Stimulated activated CD4-positive, alpha-beta T cell treated with anti-CD3 and anti-CD28 coated beads, TNF-alpha, amount 100 ng/mL, for 24 hours (primary cell): ENCODE measurements at places on chromosomes 16 and 17.

GRCh38 chr16:48499923-48500381, 110.0 kb downstream of the N4BP1 start:
- DNase-seq = no peak

DNA sequence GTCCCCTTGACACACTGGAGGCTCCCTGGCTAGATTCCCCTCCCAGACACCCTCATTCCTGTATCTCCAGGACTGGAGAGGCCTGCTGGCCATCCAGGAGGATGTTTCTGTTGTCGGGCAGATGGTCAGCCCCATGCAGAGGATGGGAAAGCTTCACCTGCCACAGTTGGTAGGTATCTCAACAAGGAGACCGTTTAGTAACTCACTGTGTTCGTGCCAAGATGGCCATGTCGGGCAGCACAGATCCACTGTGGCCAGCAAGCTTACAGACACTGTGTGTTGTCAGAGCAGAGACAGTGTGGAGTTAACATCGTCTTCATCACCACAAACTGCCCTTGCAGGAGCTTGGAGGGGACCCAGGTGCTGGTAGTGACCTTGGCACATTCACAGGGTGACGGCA, 390.9 kb downstream of the SEC14L1 start:
- DNase-seq = no peak

GRCh38 chr17:45110676-45111611, 21.4 kb downstream of the PLCD3 start:
- DNase-seq = no peak

GRCh38 chr17:15503731-15504130, 36.3 kb upstream of the CDRT4 start:
- no peak for DNase-seq

DNA sequence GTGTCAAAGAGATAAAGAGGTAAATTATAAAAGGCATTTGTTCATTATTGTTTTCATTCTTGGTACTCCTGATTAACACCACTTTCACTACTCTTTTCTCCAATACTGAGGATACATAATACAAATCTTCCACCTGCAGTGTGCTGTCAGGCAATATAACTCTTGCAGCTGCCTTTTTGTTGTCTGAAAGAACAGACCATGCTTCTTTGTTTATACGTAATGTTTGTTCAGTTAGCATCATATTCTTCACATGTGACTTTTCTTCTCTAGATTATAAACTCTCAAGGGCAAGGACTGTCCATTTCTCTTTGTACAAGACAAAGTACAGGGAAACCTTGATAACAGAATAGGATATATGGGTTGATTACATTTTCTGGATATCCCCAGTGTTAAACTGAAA, 14.2 kb upstream of the ABCC11 start:
- DNase-seq = no peak

GRCh38 chr17:43810226-43810715, 22.7 kb downstream of the MPP3 start:
- no peak for DNase-seq

GRCh38 chr17:32349503-32349853, 479 bp upstream of the ZNF207 start:
- DNase-seq = no peak

- no peak for DNase-seq
Observed at GRCh38 chr17:36510636-36511035, 24.0 kb downstream of the MYO19 start.

- DNase-seq = no peak
Observed at GRCh38 chr17:75513641-75514000, 1.7 kb downstream of the CASKIN2 start.

- no peak for DNase-seq
Observed at GRCh38 chr17:55845385-55845784, 94.5 kb downstream of the PCTP start.

- no peak for DNase-seq
Observed at GRCh38 chr16:57133031-57133430, 40.6 kb downstream of the CPNE2 start.

DNA sequence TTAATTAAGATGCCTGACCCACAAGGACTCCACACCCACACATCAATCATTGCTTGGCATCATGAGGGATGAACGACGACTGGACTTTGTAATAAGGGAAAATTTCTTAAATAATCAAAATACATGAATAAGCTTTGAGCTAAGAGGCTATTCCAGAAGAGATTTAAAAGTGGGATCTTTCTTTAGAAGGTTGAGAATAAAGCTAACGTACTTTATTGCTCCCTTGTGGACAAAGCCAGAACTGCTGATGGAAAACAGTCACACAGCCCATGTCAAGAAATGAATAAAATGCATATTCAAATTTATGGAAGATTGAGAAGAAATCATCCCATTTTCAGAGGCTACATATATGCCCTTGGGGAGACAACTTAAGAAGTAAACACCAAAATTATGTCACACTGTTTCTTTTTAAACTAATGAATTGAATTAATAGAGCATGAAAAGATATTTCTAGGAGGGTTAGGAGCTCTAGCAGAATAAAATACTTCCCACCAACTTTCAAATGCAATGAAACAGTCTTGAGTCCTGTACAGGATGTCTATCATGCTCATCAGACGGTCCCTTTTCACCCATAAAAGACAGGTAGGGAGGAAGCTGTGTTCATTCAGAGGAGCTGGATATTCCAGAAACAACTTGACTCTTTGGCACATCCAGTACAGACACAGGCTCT, 60.2 kb upstream of the PHOSPHO1 start:
- no peak for DNase-seq

GRCh38 chr17:12940699-12941098, 77.1 kb downstream of the ELAC2 start:
- DNase-seq = no peak

DNA sequence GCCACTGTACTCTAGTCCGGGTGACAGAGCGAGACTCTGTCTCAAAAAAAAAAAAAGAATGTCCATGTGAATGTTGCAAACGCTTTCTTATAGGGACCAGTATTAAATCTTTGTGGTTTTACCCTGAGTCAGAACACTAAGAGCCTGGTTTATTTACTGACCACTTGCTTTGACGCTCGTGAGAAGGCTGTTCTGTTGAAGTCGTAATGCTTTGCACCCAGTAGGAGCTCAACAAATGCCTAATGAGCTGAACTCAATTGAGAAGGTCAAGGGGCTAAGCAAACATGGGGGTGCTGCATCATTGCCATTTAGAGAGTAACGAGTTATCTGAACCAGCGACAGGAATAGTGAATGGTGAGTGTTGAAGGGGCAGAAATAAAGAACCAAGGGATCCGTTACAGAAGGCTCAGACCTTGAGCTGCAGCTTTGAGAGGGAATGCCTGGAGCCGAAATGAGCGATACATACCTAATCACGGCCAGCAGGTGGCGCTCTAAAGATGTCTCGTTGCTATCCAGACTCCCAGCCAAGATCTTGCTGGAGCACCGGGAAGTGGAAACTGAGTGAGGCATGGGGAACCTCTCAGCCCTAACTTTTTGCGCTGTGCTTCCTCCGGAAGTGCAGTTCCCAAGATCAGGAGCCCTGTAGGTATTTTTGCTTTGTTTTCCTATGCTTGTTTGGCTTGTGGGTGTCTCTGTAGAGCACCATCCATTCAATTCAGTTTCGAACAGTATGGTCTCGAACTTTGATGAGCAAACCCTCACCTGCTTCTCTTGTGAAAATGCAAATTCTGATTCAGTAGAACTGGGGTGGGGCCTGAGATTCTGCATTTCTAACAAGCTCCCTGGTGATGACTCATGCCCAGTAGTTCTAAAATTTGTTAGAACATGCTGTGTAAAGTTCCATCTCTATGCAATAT, 12.6 kb upstream of the RNF222 start:
- peak; percentile 61 for DNase-seq
